ENCODE measurements at places on chromosomes 7 and 10.
A peak's percentile ranks its signal among the peaks of the same experiment; 100 is the strongest.

GRCh38 chr7:66747881-66748511 lies 7.5 kb downstream of the RABGEF1 start:
- no peak for DNase-seq

DNA sequence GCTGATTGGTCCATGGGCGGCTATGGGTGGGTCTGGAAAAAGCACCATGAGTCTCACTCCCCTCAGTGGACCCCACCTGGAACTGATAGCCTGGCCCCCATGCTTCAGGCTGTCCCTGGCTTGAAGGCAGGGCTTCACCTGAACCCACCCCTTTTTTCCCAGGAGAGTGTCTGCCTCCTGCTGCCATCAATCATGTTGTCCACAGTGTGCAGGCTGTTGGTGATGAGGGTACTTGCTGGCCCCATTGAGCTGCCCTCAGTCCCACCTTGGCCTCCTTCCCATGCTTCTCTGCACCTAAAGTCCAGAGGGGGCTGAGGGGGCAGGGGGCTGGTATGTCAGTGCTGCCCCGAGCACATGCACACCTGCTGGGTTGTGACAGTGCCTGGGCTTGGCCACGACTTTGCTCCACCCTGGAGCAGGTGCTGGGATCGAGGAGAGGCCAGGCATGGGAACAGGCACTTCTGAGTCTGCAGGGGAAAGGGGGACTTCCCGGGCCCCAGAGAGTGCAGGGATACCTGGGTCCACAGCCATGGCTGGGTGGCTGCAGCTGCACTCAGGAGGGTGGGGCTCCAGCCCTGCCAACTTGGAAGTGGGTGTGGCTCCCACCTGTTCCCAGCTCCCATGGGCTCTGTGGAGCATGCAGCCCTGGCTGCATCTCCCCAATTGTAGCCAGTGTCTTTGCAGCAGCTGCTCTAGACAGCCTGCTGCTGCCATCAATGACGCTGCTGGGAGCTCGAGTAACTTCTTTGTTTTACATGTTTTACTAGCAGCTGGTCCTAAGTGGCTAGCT lies 56.9 kb downstream of the ADK start:
- no peak for DNase-seq

DNA sequence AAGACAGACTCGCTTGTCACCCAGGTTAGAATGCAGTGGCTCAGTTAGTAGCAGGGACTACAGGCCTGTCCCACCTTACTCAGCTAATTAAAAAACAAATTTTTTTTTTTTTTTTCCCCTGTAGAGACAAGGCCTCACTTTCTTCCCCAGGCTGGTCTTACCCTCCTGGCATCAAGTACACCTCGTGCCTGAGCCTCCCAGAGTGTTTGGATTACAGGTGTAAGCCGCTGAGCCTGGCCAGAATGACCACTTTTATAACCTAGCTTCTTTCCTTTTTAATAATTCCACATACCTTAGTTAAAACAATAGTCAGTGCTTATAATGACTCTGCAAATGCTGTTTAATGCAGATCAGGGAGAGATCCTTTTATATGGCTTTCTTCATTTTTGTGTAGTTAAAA lies 31.3 kb downstream of the RSBN1L start:
- DNase-seq: no peak

DNA sequence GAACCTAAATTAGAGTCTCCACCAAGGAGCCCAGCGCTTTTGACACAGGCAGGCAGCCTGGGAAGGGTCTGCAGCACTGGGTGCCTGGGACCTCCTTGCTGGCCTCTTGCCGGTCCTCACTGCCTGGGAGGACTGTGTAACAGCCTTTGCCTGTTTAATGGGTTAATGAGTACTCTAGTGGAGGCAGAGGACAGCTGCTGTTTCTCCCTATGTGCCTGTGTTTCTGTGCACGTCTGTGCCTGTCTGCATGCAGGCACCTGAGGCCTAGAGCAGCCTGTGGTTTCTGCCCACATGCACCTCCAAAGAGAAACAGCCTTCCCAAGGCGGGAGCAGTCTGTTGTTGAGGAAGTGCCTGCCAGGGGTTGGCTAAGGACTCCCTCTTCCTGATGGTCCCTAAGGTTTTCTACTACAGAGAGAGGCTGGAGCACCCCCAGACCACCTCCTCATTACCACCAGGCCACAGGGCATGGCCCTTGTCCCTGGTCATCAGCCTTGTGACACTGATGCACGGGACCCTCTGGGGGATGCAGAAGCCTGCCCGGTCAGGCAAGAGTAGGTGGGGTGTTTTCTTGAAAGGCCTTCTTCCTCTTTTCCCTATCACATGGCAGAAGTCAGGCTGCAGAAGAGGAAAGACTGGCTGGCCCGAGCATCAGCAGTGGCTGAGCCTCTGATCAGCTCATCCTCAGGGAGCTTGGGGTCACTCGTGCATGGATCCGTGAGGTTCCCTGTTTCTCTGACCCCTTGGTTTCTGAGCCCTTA lies 14.2 kb downstream of the SLC29A3 start:
- no peak for DNase-seq

GRCh38 chr7:129829737-129830631 lies 122.8 kb downstream of the UBE2H start:
- peak; percentile 58 for DNase-seq

DNA sequence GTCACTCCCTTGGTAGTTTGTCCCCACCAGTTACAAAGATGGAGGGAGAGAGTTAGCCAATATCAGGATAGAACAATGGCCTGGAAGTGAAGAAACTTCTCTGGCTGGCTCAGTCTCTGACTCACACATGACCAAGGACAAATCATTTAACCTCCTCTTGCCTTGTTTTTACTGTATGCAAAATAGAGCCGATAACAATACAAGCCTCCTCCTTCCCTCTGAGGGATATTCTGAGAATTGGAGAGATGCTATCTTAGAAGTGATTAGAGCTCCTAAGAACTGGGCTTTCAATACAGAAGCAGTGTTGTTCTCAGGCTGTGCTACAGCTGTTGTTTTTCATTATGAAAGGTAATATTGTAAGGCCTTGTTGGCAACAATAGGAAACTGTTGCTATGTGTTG lies 87.7 kb upstream of the EGR2 start:
- DNase-seq: no peak

DNA sequence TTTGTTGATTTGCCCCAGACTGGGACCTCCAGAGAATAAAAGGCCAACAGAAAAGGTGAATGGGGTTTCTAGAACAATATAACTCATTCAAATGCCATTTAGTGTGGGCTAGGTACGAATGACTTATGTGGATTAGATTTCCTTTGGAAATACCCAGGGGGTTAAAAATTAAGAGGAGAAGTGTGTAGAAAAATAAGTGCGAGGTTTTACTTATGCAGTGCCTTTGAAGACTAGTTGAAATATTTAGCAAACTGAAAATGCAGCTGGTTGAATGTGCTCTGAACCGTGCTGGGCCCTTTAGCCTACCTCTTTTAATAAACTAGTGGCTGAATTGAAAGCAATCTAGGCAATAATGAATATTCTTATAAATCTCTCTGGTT lies 180.6 kb downstream of the LRMDA start:
- no peak for DNase-seq

DNA sequence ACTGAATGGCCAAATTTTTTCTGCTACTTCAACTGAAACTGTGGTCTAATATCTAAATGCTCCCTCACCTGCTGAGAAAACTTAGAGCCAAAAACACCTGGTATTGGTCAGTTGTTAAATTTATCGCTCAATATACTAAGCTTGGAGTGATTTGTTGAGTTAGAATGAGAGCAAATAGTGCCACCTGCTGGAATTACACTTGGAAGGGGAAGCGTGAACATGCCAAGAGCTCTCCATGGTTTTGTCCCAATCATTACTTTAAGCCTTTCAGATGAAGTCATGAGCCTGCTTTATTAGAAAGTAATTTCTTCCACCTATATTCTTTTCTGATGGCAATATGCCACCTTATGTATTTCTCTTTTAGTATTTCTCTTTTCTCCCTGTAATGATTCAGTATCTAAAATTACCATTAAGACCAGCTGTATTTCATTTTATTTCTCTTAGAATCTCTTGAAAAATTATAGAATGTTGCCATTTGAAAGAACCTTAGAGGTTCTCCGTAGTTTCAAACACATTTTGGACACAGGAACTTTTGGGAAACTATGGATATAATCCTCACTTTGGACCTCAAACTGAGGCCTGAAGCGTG lies 447.8 kb upstream of the C7orf33 start:
- DNase-seq: no peak

- DNase-seq: no peak
These were observed 896.1 kb downstream of the CCSER2 start for GRCh38 chr10:85224366-85224940.

Data from activated naive CD4-positive, alpha-beta T cell treated with anti-CD3 and anti-CD28 coated beads, Interleukin-2, amount 50 U/mL, for 16 hours (primary cell).